ENCODE measurements at places on chromosomes 2 and 18. TPM values are rescaled to one million over a fixed set of nuclear protein-coding genes. Genes with fewer than 3 reads are reported as not detected.

DNA sequence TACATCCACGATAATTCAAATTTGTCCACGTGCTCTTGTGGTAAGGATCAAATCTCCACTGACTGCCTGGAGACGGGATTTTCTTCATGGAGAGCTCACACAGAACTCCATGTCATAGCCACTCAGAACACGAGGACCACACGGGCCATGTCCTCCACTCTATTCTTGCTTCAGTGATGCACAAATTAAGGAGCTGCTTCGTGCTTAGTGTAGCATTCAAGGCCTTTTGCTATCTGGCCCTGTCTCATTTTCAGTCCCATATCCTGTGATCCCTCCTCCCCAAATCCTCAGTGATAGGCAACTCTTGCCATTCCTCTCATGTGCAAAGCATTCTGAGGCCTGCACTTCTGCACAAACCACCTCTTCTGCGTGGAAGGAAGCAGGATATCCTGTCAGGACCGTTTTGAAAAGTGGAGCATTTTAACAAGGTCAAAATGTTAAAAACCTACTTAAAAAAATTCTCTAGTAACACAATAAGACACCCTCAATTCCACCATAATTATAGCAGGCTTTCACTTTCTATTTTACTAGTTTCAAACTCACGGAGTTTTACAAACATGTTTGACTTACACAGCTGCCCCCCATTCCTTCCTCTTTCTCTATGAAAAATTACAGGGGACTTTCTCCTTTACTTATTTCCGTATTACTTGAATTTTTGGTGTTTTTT is 35.2 kb downstream of the ST3GAL5 start:
- DNase-seq, result no peak

DNA sequence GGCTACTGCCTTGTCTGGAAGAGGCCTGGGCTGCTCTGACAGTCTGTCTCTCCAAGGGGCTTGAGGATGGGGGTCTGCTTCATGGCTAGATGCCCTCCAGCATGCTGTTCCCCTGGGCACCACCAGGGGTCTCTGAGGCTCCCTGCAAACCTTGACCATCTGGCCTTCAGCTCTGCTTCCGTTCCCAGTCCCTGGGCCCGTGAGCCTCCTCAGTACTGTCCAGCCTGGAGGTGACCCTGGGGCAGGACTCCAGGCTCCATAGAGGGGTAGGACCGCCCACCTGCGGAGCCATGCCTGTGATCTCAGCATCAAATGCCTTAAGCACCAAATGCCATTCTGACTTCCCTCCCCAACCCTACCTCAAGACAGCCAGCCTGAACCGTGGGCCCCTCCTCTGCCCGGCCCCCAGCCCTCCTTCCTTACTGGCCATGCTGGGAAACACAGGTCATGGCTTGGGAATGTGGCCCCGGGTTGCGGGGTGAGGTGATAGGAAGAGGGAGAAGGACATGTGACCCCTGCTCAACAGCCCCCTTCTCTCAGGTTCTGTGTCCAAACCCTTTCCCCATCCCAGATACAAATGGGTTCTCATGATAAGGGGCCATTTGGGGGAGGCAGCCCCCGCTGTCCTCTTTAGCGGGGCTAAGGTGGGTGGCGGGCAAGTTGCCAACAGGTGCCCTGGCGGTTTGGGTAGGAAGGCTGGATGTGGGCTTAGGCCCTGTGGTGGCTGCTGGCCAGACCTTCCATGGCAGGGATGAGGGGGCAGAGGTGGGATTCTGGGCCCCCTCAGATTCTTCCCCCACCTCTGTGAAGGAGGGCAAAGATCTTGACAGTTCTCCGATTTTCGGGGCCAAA is 25.0 kb downstream of the SPEG start:
- DNase-seq, result peak; percentile 53

GRCh38 chr2:176449852-176450251 is 180.6 kb downstream of the MTX2 start:
- no peak for DNase-seq

DNA sequence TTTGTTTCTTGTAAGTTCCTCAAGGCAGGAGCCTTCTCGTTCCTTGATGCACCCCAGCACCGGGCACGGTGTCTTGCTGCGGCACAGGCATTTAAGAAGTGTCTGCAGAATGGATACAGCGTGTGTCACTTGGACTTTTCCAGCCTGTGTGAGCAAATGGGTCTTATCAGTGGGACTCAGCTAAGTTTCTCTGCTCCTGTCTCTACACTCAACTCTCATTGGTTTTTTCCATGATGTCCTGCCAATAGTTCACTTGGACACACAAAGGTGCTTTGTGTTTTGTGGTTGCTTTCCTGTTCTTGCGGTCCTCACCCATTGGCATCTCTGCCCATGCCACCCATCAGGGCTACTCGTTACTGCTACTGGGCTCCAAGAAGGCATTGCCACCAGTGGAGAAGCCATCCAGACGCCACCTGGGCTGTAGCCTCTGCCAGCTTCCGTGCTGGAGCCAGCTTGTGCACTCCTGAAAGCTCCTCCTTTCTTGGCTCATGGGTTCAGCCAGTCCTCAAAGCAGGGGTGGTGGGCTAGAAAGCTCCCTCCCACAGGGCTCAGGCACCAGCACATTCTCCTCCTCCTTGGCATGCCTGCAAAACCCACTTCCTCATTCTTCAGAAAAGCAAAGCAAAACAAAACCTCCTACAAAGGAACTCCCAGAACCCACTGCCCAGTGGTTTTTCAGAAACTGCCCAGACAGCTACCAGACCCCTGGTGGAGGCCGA is 41.4 kb downstream of the IL1R2 start:
- DNase-seq, result peak; percentile 51

DNA sequence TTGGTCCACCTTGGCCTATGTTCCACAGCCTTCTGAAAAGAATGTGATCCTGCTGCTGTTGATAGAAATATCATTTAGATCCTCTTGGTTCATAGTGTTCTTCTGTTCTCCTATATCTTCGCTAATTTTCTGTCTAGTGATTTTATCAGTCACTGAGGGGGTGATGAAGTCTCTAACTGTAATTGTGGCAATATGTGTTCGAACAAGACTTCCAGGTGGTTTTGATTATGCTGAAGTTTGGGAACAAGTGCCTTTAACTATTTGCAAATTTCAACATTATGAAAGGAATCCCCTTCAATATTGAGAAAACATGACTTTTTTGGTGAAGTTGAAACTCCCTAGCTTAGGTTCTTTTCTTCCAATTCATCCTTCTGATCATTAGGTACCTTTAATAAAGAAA is 140.4 kb downstream of the MTX2 start:
- no peak for DNase-seq

DNA sequence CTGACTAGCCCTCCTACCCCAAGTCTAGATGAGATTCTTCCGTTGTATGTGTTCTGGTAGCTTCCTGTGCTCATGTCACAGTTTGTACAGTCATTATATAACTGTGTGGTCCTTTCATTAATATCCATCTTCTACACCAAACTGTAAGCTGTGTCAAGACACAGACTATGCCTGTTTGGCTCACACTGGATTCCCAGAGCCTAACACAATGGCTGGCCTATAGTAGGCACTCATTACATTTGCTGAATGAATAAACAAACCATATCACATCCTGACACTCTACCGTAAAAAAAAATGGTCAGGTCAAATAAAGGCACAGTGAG is 72.6 kb downstream of the ANKRD44 start:
- no peak for DNase-seq

DNA sequence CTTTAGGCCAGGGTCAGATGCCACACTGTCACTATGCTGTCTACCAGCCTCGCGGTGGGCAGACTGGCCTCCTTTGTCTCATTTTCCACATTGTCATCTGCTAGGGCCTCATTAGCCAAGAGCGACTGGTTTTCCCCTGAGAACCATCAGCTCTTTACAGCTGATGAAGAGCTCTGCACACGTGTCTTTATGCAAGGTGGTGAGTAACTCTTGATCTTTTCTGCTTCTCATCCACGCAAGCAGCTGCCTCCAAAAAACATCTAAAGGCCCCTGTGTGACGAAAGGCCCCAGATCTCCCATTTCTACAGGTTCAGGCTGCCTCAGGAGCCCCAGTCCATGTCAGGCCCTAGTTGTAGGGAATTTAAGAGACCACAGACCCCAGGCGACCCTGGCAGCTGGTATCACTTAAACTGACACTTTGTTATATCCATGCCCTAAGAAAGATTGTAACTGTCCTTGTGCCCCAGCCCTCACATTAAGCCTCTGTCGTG is 52.9 kb downstream of the DPYSL5 start:
- no peak for DNase-seq

The AGFG1 gene
- 76.3 TPM for total RNA-seq

- DNase-seq, result no peak
Measured at GRCh38 chr2:155830817-155831579, 501.5 kb downstream of the NR4A2 start.

GRCh38 chr2:130963196-130963848 is 126.6 kb downstream of the ARHGEF4 start:
- DNase-seq, result no peak

- DNase-seq, result no peak
Measured at GRCh38 chr2:105080461-105080860, 42.6 kb downstream of the MRPS9 start.

The ARHGEF33 gene
- not detected for total RNA-seq

The AGAP1 gene
- 56.1 TPM for total RNA-seq

- no peak for DNase-seq
Measured at GRCh38 chr2:3754280-3754679, 50.9 kb downstream of the DCDC2C start.

The CTLA4 gene
- 2.5 TPM for total RNA-seq

The SLC11A1 gene
- total RNA-seq, result 2.6 TPM

- no peak for DNase-seq
Measured at GRCh38 chr2:43708178-43708577, 31.9 kb upstream of the C1GALT1C1L start.

GRCh38 chr18:42005782-42006181 is 50.7 kb downstream of the PIK3C3 start:
- DNase-seq, result no peak

DNA sequence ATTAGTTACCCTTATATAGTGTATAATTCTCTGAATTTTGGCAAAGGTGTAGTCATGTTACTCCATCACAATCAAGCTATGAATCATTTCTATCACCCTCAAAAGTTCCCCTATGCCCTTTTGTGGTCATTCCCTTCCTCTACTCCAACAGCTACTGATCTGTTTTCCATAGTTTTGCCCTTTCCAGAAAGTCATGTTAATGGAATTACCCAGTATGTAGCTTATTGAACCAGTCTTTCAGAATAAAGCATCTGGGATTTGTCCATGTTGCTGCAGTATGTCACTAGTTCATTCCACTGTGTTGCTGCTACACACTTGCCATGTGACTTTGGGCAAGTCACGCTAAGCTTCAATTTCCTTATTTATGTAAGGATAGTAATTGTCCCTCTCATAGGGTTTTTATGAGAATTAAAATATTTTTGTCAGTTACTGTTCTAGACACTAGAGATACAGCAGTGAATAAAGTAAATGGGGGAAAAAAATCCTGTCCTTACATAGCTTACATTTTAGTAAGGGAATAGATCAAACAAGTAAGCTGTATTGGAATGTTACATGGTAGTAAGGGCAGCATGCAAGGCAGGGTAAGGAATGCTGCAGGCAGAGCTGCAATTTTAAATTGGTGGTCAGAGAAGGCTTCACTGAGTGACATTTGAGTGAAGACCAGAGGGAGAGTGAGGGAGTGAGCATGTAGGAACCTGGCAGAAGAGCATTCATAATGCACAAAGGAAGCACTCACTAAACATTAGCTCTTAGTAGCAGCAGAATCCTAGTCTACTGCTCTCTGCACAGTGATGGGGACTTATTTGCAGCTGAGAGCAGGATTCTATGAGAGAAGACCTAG is 80.3 kb upstream of the TSPYL6 start:
- DNase-seq, result no peak

GRCh38 chr18:34806527-34806926 is 96.4 kb downstream of the DTNA start:
- no peak for DNase-seq

The SLC23A3 gene
- total RNA-seq, result 18.4 TPM

- no peak for DNase-seq
Measured at GRCh38 chr18:10912790-10913545, 236.4 kb downstream of the PIEZO2 start.

DNA sequence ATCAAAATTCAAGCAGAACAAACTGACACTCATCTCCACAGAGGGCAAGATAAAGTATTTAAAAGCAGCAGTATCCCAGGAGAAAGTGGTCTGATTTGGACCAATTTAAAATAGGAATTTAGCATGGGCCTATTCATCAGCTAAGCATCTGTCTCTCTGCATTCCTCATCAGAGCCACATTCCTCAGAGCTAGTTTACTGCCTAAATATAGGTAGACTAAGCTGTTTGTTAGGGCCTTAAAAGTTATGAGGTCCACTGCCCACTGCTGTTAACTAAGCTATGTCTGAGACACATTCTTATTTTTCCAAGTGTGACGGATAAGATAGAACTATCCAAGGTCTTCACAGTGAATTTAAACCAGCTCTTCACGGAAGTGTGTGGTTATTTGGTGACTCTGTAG is 17.6 kb downstream of the NEB start:
- no peak for DNase-seq

GRCh38 chr2:62343636-62344337 is 147.9 kb downstream of the B3GNT2 start:
- DNase-seq, result no peak

DNA sequence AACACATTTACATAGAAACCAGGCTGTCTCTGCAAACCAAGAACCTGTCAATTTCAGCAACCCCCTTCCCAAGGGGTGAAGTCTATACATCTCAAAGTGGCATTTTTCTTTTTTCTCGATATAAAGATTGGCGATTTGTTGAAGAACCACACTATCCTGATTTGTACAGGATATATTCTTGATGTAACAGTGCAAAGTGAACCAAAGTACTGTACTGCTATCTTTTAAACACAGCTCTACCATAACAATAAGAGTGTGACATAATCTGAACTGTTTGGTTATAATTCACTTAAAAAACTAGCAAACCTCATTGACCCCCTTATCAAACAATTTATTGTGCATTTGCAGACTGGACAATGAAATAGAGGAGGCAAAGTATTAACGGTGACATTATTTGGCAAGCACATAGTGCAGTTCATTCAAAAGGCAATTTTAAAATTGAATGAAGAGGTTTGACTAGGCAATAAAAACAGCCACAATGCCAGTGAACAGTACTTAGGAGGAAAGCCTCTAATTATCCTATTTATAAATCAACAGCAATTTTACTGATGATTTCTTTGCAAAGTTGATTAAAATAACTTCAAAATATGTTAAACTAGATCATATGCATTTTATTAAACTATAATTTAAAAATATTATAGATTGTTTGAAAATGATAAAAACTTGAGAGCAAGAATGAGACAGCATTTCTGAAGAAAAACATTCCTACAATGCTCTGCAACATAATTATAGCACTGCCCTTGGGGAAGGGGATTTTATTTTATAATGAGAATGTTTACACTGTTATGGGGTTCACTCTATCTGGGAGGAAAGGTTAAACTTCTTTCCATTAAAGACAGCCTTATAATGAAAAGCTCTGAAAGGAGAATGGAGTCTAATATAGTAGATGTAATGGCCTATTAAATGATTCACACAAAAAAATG is 440.9 kb downstream of the ZEB2 start:
- DNase-seq, result no peak

GRCh38 chr2:203873921-203874631 is 6.5 kb downstream of the CTLA4 start:
- DNase-seq, result no peak

- no peak for DNase-seq
Measured at GRCh38 chr2:198098386-198098785, 294.0 kb downstream of the PLCL1 start.

The GMPPA gene
- total RNA-seq, result 25.1 TPM

The EVA1A gene
- not detected for total RNA-seq

GRCh38 chr18:79092874-79093273 is 23.7 kb downstream of the ATP9B start:
- DNase-seq, result no peak

- no peak for DNase-seq
Measured at GRCh38 chr2:9883897-9884296, 40.6 kb downstream of the TAF1B start.
